Activated T-helper 9 cell treated with anti-CD3 and anti-CD28 coated beads, Interleukin-2, amount 50 U/mL, for 16 hours (primary cell): ENCODE measurements at places on chromosomes 5 and 9.

DNA sequence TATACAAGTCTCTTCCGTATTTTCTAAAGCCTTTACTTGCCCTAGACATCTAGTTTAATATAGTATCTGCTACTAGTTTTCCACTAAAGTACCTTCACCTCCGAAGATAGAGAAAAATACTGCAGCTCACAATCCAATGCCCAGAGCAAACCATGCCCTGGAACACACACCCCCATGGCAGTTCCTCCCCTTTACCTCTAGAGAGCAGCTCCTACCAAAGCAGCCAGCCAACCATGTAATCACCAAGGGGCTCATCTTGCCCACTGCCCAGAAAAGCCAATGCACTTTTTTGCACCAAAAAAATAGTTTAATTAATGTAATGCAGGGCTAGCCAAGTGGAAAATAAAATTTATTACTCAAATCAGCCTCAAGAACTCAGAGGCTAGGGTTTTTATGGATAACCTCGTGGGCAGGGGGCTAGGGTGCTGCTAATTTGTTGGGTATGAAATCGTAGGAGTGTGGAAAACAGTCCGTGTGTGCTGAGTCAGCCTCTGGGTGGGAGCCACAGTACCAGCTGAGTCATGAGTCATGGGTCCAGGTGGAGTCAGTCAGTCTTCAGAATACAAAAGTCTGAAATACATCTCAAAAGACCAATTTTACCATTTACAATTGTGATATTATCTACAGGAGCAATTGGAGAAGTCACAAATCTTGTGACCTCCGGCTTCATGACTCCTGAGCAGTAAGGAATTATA is 120.1 kb upstream of the ACO1 start:
- DNase-seq, result no peak

DNA sequence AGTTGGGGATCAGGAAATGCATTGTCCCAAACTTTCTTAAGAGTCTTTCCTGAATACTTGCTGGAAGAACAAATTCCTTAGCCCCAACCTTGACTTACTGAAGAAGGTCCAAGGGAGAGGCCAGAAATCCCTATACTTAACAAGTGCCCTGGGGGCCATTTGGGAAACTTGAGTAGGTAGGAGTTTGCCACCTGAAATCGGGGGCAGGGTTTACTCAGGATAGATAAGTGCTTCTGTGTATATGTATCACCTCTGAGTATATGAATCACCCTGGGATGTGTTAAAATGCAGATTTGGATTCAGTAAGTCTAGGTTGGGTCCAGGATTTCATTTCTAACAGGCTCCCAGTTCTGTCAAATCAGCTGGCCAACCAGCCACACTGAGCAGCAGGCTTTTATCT is 47.9 kb upstream of the MYO10 start:
- no peak for DNase-seq

DNA sequence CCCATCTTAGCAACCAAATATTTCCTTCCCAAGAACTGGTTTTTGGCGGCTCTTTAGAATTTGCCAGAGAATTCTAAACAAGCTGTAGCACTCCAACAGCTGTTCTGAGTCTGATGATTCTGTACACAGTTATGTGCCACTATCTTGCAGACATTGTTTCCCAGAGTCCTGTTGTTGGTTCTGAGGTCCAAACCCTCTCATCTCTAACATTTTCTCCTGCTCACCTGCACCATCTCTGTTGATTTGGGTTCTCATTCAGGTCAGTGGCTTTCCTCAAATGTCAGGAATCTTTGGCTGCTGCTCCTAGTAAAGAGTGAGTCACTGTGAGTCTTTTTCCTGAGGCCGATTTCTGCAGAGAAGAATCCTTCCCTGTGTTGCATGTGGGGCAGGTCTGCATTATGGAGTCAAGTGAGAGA is 50.0 kb downstream of the CAMSAP1 start:
- DNase-seq, result no peak

DNA sequence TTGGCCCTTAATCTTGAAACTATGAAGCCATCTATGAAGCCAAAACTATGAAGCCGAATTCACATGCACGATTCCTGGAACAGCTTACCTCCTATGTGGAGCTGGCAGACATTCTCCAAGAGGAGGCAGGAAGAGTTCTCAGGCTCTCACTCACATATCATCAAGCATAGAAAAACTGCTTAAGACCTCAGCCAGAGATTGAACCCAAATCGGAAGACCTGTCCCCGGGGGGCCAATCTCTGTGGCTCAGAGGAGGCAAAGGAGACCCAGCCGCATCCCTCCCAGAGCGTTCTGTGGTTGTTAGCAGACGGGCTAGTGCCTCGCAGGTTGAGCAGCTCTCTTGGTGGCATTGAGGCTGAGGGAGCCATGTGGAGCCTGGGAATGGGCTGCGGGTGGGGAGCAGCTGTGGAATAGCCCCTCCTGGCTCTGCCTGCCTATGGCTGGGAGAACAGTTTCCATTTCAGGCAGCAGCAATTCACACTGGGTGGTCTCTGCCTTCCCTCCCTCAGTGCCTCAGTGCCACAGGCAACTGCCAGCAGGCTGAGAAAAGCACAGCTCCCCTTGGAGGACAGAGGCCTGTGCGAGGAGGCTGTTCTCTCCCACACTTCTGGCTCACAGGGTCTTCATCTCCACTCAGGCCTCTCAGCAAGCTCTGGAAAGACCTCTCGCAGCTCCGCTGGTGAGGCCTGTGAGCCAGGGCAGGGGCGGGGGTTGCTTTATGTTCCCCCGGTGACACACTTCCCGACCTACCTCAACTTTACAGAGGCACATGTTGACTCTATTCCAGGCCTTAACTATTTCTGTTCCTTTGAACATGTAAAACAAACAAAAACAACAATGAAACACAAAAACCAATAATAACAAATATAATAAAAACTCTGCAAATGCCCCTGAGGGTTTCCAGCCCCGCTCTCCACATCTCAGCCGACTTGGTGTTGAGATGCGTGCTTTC is 17.4 kb upstream of the TMEM174 start:
- DNase-seq, result no peak

GRCh38 chr9:124551472-124552272 is 44.5 kb upstream of the NR5A1 start:
- DNase-seq, result no peak

- no peak for DNase-seq
Measured at GRCh38 chr9:2991292-2991691, 147.4 kb upstream of the PUM3 start.

DNA sequence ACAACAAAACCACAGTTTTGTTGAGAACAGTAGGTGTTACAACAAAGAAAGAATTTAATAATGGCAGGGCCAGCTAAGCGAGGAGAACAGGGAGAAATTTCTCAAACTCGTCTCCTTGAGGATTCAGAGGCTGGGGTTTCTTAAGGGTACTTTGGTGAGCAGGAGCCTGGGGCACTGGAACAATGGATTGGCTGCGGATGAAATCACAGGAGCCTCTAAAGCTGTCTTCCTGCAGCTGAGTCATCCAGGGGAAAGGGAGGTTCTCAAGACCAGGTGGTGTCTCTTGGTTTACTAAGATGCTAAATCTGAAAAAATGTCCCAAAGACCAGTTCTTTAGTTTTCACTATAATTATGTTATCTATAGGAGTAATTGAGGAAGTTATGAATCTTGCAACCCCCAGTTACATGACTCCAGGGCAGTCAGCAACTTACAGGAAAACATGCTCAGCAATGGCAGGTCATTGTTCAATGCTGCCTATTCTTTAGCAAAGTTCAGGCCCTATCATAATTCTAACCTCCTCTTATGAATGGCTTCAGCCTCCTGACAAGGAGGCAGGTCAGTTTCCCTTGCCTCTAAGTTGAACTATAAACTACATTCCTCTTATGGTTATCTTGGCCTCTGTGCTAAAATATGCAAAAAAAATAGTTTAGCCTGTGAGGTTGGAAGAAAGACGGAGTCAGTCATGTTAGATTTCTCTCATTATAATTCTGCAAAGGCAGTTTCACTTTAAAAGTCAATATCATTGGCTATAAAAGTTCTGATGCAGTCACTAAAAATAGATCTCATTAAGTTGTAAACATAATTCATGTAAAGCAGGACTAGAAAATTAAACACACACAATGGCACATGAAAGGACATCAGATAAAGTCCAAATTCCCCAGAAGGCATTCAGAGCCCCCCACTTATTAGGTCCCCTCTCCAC is 63.3 kb upstream of the CKS2 start:
- no peak for DNase-seq
